DMS 273 treated with DMSO at 0.1 percent for 48 hours (cell line): ENCODE measurements at places on chromosomes 6 and 20.
A peak's percentile ranks its signal among the peaks of the same experiment; 100 is the strongest.

- DNase-seq, result no peak
These were observed 539.7 kb upstream of the MARCKS start for GRCh38 chr6:113317442-113317841.

- DNase-seq, result no peak
These were observed 740.9 kb downstream of the FRK start for GRCh38 chr6:115319823-115320222.

DNA sequence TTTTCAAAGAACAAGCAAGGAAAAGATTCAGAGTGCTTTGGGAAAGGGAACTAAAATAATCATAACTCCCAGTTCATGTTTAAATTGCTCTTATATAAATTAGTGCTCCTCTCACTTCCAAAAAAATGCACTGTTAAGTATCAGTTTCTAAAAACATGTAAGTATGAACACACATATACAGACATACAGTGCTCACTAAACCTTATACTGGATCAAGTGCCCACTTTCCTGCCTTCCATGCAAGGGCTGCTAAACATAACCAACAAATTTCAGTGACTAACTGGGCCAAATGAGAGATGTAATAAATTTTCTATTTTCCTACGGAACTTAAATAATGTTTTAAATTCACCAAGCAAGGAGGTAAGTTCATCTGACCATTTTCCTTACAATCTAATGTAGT lies 6.4 kb downstream of the TFAP2A start:
- no peak for DNase-seq

DNA sequence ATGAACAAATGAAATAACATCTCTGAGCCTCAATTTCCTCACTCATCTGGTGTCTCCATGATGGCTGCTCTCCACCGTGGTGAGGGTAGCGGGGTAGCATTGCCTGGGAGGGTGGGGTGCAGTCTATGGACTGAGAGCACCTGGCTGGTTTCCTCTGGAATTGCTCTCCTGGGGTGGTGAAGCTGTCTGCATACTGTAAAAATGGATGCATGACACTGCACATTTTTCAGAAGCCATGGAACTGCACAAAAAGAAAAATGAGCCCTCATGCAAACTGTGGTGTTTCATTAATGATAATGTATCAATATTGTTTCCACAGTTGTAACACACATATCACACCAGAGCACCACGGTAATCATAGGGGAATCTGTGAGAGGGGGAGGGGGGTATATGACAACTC lies 12.1 kb upstream of the ITPR3 start:
- DNase-seq, result no peak

GRCh38 chr6:144334150-144334708 lies 49.1 kb downstream of the UTRN start:
- no peak for DNase-seq

- no peak for DNase-seq
These were observed 126.8 kb upstream of the SAMD5 start for GRCh38 chr6:147381712-147382111.

DNA sequence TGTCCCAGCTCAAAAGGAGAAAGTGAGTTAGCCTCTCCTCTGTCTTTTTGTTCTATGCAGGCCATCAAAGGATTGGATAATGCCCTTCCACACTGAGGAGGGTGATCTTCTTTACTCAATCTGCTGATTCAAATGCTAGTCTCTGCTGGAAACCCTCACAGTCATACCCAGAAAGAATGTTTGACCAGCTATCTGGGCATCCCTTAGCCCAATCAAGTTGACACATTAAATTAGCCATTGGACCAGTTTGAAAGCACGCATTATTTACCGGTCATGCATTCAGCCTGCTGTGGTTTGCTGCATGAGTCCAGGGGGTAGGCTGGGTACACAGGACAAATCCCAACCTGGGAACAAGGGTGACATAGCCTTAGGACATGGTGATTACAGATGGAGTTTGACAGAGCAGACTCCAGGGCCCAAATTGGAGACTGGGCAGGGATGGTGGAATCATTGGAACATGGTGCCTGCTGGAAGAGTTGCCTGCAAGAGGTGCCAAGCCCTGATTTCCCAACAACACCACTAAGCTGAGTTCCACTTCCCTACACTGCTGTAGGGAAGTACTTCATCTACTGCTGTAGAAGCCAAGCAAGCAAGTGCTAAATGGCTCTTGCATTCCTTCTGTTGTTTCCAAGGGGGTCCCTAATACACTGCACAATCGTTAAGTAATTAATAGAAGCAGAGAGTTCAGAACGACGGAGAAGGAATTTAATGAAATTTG lies 87.7 kb downstream of the RNF182 start:
- no peak for DNase-seq

DNA sequence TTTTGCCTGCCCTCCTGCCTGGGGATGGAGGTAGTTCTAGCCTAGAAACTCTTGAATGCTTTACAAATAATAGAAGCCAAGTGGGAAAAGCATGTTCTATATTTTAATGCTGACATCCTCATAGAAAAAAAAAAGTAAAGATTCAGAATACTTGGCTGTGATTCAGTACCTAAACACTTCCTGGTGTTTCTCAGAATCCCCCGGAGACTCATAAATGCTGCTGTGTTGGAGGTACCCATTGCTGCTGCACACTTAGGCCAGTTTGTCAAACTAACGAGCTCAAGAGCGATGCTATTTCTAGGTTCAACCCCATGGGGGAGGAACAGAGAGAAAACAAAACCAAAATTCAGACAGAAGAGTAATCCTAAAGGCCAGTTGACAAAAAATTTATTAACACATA lies 38.8 kb upstream of the ZFP64 start:
- peak; percentile 34 for DNase-seq

DNA sequence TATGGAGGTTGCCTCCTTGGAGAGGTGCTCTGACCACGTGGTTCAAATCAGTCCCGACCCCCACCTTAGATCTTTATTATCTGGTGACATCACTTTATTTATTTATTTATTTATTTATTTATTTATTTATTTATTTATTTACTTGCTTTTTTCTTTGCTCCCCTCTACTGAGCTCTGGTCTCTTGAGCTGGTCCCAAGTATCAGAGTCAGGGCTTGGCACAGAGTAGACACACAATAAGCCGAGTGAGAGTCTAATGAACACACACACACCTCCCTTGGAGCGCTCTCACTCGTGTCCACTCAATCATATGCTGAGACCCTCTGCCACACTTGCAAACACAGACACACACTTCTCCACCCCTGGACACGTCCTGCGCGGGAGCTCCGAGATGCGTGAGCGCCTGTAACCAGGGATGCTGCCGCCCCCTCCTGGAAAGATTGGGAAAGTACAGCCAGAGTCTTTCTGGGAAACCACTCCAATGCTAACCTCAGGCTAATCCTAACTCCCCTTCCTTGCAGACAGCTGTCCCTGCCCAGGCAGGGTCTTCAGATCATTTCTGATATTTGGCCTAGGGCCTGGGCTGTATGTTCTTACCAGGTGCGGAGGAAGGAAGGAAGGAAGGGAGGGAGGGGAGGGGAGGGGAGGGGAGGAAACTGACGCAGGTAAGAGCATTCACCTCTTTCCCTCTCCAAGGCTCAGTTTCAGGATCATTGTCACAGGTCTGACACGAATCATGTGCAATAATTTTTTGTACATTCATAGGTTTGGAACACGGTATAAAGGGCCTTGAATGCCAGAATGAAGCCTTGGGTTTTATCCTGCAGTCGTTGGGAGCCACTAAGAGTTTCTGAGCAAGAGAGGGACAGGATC lies 70.9 kb downstream of the STK35 start:
- no peak for DNase-seq

DNA sequence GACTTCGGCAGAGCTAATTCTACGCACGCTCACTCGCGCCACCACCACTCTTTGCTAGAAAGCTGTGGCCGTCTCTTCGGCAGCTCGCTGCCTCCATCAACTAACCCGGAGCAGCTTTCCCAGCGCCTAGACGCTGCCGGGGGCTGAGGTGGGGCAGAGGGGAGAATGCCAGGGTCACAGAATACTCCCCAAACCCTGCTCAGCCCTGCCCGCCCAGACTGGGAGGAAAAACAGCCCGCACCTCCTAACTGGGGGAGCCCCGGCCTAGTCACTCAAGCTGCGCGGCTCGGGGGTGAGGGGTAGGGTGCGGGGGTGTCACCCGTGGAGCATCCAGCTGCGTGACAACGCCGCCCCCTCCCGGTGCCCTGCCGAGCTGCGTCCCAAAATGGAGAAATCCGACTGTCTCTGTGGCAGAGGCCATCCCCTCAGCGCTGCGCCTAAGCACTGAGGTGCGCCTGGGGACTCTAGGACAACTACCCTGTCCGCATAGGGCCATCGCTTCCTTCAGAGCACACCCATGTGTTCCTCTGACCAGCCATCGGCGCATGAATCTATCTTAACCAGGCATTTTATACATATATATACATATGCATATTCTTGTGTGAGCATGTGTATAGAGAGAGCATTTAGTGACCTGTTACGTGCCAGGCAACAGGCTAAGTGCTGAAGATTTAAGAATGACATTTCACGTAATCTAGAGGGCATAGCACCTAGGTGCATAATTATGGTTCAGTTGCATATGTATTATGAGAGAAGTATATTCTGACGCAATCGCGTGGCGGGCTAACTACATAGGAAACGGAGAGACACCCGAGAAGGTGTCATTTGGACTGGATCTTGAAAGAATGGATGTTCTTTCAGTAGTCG lies 1.5 kb upstream of the TENT5A start:
- no peak for DNase-seq

DNA sequence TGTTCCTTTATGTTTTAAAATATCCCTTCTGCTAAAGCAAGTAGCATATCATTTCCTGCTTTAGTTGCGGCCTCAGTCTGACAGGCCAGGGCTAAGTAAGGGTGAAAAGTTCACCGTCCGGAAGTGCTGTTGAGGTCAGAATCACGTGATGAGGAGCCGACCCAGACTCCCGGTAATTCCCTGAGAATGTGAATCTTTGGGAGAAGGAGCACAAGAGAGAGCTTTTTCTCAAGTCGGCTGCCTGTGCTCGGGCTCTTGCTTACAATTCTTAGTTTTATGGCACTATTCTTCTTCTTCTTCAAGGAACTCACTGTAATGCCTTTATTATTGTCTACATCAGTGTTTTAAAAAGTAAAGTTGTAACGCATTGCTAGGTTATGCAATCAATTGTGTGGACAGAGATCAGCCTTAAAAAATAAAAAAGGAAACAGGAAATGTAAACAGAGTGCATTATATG lies 309.3 kb downstream of the PRL start:
- no peak for DNase-seq

DNA sequence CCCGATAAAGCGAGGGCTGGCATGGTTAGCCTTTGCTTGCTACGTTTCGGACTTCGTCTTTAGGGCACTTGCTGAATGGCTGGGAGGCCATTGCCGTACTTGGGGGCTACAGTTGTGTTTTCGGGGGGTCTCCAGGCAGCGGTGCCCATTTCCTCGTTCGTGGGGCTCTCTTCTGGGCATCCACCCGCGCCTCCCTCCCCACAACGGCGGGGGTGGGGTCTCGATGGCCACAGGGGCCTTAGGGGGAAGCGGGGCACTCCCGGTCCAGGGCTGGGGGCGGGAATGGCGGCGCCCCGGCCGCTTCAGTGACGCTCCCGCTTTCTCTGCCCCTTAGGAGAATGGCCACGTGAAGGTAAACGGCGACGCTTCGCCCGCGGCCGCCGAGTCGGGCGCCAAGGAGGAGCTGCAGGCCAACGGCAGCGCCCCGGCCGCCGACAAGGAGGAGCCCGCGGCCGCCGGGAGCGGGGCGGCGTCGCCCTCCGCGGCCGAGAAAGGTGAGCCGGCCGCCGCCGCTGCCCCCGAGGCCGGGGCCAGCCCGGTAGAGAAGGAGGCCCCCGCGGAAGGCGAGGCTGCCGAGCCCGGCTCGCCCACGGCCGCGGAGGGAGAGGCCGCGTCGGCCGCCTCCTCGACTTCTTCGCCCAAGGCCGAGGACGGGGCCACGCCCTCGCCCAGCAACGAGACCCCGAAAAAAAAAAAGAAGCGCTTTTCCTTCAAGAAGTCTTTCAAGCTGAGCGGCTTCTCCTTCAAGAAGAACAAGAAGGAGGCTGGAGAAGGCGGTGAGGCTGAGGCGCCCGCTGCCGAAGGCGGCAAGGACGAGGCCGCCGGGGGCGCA lies 2.4 kb downstream of the MARCKS start:
- no peak for DNase-seq

DNA sequence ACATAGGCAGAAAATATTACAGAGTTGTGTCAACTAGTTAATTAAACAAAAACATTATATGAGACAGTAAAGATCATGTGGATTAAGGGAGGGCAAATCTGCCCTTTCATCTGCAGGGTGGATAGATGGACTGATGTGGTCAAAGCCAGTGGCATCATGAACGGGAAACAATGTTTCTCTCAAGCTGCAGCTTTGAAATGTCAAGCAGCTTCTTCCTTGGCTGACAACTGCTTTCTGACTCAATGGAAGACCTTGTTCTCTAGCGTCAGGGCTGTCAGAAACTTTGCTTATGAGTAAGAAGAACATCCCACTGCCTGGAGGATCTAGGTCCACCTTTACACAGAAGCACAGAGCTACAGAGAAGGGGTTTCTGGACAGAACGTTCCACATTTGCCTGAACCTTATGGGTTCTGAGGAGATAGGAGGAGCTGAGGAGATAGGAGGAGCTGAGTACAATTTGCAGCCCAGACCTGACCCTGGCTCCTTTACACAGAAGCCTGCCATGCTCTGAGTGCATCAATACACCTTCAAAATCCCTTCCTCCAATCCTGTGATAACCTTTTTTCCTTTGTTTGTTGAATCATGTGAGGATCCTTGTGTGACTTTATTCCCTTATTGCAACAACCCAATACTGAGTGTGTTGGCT lies 6.1 kb downstream of the CST5 start:
- no peak for DNase-seq

DNA sequence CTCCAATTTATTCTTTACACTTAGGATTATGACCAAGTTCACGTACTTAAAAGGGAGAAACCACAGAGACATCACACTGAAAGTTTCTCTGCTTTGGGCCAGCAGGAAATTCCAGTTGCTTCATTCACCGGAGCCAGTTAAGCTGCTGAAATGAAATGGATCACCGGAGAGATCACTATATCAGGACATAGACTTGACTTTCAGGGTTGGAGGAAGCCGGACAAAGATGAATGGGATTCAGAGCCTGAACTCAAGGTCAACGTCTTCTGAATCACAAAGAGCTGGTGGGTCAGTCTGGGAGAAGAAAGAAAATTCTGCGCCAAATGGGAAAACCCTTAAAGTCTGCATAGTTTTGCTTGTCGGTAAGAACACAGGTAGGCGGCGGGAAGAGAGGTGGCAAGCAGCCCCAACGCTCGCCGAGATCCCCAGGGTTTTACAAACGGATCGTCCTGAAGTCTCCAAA lies 81.9 kb upstream of the CCDC28A start:
- no peak for DNase-seq

GRCh38 chr6:82006027-82006738 lies 241.4 kb downstream of the IBTK start:
- no peak for DNase-seq
